ENCODE measurements at places on chromosomes 1 and 21.

- no peak for DNase-seq
Observed at GRCh38 chr1:59156051-59156450, 140.8 kb upstream of the FGGY start.

DNA sequence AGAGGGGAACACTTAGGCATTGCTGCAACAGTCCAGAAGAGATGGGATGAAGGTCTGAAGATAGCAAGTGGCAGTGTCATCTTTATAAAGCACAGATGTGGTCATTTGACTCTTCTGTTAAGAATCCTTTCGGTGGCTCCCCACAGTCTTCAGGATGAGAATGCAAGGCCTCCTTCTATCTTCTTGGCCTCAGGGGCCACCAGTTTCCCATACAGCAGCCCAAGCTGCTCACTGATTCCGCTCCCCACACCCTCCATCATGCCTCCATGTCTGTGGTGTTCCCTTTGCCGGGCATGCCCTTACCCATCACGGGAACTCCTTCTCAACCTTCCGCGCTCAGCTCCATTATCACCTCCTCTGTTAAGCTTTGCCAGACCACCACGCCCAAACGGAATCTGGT is 16.1 kb upstream of the MFSD2A start:
- no peak for DNase-seq

GRCh38 chr1:1876335-1876930 is 14.5 kb downstream of the GNB1 start:
- DNase-seq: no peak

DNA sequence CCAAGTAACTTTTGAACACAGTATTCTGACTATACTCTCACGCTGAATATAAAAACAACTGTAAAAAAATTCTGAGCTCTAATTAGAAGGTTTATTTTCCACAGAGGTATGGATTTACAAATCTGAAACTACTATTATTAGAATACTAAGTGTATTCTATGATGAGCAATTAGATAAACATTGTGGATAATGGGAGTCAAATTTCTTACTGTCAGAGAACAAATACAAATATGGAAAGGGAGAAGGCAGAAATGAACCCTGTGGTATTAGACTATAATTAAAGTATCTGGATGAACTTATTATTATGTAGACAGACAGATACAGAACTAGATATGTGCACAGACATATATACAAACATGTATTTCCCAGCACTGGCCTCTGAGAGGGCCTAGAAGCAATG is 22.6 kb downstream of the ALDH9A1 start:
- DNase-seq: no peak

DNA sequence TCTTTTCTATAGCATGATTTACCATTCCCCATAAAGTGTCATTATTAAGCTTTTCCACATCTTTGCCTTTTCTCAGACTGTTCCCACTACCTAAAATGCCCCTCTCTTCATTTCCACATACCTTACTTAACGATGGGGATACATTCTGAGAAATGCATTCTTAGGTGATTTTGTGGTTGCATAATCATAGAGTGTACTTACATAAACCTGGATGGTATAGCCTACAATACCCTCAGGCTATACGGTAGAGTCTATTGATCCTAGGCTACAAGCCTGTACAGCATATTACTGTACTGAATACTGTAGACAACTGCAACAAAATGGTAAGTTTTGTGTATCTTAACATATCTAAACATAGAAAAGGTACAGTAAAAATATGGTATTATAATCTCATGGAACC is 54.8 kb upstream of the MUTYH start:
- no peak for DNase-seq

DNA sequence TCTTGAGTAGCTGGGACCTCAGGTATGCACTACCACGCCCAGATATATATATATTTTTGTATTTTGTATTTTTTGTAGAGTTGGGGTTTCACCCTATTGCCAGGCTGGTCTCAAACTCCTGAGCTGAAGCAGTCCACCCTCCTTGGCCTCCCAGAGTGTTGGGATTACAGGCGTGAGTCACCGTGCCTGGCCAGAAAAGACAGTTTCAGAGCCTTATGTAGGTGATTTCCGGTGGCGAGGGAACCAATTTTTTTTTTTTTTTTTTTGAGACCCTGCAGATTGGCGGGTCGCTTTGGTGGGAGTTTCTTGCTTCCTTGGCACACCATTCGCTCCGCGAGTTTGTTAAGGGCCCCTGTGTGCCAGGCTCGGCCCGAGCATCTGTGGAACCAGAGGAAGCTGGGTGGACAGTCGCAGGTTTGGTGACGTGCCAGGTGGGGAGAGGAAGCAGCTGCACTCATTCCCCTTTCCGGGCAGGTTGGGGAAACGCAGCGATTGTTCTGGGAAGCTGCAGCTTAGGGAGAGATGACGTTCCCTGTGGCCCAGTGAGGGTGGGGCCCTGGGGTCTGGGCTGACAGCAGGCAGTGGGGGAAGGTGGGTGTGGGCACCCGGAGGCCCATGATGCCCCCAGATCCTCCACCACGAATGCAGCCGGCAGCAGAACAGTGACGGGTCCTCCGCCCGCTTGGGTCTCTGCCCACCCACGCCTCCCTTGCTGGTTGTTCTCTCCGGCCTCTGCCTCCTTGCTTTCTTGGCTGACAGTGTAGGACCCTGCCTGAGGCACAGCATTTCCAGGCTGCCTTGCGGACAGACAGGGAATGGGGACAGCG is 25.1 kb downstream of the SPSB1 start:
- DNase-seq: no peak

DNA sequence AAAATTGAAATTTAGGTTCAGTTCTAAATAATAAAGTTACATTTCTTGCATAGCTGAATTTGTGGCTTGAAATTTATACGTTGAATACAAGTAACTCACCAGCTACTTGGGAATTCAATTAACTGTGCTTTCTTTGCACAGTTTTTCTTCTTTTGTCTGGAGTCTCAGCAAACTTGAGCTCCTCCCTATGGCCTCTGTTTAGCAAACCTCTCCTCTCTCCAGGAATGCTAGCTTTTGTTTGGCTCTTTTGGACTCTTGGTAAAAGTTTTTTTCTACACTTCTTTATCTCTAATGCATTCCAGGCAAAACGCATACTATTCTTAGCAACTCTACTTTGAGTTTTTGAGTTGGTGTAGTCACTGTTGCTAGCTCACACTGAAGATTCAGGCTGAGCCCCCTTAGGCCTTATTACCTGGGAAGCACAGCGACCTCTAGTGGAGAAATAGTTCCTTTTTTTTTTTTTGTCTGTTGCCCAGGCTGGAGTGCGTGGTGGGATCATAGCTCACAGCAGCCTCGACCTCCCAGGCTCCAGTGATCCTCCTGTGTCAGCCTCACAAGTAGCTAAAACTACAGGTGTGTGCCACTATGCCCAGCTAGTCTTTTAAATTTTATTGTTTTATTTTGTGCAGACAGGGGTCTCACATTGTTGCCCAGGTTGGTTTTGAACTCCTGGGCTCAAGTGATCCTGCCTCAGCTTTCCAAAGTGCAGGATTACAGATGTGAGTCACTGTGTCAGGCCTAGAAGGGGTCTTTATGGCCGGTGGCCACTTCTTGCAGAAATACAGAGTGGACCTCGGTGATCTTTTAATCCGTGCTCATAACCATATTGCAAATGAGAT is 61.7 kb downstream of the CASQ2 start:
- DNase-seq: no peak

DNA sequence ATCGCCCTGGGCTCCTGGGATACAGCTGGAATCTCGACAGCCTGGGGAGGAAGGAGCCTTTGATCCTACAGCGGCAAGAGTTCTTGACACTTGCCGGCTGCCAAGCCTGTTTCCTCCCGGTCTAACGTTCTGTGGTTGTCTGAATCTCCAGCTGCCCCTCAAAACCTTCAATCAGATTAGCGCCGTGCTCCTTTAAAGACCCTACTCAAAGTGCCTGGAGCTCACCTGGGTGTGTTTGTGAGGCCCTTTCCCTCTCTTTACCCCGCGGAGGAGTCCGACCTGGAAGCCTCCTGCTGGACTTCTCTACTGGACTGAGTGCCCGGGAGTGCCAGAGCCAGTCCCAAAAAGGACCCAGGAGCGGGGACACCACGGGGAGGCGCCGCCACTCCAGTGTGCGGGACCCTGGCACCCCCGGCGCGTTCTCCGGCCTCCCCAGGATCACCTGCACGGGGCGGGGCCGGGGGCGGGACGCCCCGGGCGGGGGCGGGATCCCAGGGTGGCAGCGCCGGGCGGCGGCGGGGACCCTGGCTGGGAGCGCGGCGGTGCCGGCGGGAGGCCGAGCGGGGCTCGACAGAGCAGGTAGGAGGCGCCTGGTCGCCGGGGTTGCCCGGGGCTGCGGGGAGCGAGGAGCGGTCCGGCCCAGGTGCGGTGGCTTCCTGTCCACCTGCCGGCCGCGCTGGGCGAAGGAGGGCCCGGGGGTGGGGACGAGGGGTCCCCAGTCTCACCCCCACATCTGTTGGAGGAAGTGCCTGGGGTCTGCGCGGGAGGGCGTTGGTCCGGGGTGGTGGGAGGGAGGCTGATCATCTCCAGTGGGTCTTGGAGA is at the start of gene NCMAP:
Gene NCMAP (plus strand): TSS at position 497 of the 823 bp plus-strand sequence. CDS start 39,344 bp downstream, outside the sequence.
- DNase-seq: no peak

DNA sequence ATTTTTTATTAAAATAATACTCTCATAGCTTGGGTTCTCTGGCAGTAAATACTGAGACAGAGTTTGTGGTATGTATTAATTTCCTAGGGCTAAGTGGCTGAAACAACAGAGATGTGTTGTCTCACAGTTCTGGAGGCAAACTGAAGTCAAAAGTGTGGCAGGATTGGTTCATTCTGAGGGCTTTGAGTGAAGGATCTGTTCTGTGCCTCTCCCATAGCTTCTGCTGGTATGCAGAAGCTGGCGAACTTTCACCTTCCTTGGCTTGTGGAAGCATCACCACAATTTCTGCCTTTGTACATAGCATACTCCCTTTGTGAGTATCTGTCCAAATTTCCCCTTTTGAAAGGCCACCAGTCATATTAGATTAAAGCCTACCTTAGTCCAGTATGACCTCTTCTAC is 21.0 kb downstream of the RNPC3 start:
- DNase-seq: no peak

GRCh38 chr1:12179111-12179519 is 12.3 kb downstream of the TNFRSF1B start:
- DNase-seq: no peak

- no peak for DNase-seq
Observed at GRCh38 chr1:153640861-153641260, 7.0 kb downstream of the CHTOP start.

GRCh38 chr1:85339089-85339488 is 62.7 kb upstream of the BCL10 start:
- no peak for DNase-seq

- DNase-seq: no peak
Observed at GRCh38 chr1:67338642-67339041, 31.0 kb downstream of the IL12RB2 start.

DNA sequence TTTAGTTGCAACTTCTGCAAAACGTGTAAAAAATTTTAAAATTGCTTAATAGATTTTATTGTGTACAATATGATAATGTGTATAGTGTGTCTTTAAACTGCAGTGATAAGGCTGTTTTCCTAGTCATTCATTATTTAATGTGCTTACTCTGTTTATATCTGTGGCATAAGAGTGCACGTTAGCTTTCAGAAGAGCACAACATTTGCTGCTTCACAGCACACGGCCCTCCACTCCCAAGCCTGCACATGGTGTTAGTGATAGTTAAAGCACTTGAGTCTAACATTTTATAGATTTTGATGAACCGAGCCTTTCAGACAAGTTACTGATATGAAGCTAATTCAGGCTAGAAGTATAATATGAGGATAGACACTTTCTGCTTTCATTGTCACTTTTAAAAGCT is 120.6 kb downstream of the ADGRL2 start:
- DNase-seq: no peak

GRCh38 chr1:240304466-240304865 is 212.8 kb downstream of the FMN2 start:
- no peak for DNase-seq

DNA sequence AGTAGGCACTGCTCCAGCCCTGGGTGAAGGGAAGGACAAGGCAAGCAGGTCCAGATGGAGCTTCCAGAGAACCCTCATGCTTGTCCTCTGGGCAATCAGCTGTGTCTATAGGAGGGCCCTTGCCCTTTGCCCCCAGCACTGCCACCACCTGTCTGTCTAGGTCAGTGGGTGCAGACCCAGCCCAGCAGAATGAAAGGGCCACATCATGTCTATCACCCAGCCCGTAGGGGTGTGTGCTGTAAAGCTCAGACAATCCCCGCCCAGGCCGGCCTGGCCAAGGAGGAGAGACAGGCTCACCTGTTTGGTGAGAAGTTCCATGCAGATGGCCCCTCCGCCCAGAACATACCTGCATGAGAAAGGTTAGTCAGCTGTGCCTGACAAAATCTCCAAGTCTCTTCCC is 7.0 kb downstream of the UBE2Q1 start:
- no peak for DNase-seq

DNA sequence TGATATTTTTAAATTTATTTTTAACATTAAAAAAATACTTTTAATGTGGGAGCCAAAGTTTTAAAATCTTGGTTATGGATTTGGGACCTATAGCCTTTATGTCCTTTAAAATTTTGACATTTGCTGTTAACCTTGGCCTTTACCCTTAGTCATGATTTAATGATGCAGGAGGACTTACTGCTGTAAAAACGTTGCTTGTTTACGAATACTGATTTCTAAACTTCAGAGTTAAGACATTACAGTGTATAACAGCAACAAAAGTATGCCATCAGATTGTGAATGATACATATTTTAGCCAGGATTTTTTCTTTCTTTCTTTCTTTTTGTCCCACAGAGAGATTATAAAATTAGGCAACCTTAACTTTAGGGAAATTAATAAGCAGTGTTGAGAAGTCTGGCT is 8.9 kb downstream of the RBM15 start:
- no peak for DNase-seq

GRCh38 chr21:24994717-24995116 is 612.6 kb downstream of the MRPL39 start:
- DNase-seq: no peak

- no peak for DNase-seq
Observed at GRCh38 chr1:116099379-116099778, 11.8 kb upstream of the MAB21L3 start.

DNA sequence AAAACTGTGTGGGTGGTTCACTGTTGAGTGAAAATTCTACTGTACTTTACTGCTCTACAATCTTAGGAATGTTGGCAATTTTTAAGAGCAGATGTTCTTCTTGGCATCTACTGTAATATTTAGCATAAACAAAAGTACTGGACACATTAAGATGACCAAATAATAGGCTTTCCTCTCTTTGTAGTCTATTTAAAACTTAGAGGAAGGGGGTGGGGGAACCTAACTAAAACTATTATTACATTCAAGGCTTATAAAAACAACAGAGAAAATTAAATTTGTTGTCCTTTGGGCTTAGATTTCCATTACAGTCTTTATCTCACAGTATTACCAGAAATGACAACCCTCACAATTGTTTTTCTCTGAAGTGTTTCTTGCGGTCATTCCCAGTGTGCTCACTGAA is 181.2 kb downstream of the PLPPR4 start:
- DNase-seq: no peak

- DNase-seq: peak; percentile 78
Observed at GRCh38 chr1:27357281-27358037, 9.3 kb downstream of the MAP3K6 start.

DNA sequence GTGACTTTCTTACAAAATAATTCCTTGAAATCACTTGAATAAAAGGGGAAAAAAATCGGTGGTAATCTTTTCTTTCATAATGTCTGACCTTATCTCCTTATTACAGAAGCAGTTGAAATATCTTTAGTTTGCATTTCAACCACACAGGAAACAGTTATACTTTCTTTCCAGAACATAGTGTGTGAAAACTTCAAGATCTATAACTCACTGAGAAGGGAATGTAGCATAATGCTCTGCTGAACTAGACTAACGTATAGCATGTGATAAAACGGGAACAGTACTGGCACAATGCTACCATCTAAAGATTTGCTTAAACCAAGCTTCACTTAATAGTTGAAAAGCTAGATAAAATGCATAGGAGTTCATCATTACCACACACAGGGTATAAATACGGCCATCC is 45.0 kb downstream of the VAV3 start:
- DNase-seq: no peak

- DNase-seq: no peak
Observed at GRCh38 chr1:221035662-221036153, 156.5 kb downstream of the HLX start.
